Stimulated activated CD4-positive, alpha-beta T cell treated with anti-CD3 and anti-CD28 coated beads, Interleukin-4, amount 100 ng/mL, for 48 hours (primary cell): ENCODE measurements at places on chromosomes 16 and 17.

DNA sequence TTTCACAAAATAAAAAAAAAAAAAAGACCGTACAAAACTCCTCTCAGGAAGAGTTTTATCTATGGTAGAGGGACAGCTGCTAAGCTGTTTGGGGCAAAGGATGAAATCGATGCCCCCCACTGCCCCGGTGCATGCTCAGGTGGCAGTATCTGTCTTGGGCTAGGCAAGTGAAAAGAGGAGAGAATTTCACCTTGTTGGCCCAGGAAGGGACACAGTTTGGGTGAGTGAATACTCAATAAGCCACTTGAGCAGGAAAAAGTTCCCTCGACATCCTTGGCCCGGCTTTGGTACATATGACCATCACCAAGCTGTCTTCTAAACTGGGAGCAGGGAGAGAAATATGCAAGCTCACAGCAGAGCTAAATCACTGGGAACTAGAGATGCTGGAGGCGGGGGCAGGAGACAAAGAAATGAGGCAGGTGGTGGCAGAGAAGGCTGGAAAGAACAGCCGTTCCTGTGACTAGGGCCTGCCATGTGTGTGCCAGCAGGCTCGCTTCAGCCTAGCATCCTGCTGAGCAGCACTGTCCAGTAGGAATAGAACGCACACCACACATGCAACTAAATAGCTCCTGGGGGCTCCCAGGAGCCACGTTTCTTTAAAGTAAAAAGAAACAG is 8.2 kb upstream of the EIF1 start:
- DNase-seq: no peak

GRCh38 chr17:2925011-2925410 is 128.8 kb downstream of the RAP1GAP2 start:
- no peak for DNase-seq

- DNase-seq: peak; percentile 68
Observed at GRCh38 chr17:36072431-36073121, 8.5 kb downstream of the CCL18 start.

DNA sequence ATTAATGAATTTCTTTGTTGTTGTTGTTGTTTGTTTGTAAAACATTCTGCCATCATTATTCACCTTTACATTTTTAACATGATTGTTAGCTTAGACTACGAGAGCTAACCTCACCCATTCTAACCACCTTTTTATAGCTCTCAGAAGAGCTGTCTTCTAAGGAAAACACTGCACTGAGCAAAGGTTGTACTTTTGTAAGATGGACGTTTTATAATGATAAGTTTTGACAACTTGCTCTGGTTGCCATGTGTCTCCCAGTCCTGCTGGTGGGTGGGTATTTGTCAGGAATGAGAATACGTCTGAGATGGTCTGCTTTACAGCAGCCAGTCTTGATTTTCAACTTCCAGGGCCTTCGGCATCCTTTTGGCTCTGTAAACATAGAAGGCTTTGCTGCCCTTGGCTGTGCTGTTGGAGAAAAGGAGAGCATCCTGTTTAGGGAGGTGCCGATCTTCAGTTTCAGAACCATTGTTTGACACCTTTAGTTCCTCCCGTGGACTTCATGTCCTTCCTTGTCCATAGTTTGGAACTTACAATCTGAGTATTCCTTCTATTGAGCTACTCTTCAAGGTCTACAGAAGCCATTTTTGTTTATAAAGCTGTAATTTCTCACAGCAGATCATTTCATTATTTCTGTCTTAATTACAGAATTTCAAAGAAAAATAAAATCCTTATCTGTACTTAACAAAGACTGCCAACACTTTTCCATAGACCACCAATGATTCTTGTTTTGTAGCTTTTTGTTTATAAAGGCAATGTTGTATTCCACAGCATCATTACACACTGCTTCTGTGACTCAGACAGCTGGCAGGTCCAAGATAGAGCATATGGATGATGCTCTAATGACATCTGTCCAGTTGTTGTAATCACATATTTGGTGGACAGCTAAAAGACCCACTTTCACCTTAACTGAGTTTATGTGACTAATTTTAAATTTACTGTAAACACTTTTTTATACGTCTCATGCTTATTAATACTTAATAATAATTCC is 270.1 kb upstream of the TBX2 start:
- no peak for DNase-seq

GRCh38 chr16:87735270-87736007 is 30.3 kb downstream of the KLHDC4 start:
- DNase-seq: no peak

- no peak for DNase-seq
Observed at GRCh38 chr16:31274831-31275816, 15.3 kb downstream of the ITGAM start.

DNA sequence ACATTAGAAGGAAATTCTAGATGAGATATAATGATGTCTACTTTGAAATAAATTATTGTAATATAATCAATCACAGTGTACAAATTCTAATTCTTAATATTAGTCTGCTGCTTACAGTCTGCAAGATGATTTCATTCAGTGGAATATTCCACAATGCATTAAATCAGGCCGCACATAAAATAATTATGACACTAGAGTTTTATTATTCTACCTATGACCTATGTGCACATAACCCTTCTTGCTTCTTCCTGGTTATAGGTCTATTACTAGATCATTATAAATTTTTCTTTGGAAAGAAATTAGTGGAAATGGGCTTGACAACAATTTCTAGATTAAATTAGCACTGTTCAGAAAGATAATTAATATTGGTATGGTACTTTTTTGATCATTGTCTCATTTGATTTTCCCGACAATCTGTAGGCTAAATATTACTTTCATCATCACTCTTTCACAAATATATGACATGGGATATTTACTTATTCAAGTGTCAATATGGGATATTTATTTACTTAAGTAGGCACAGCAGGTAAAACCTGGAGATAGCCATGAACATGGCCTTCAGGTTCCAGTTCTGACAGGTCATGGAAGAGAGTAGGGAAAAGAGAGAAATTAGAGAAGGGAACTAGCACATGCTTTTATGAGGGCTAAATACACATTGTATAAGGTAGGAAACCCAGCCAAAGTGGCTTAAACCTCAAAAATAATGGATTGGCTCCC is 476.4 kb downstream of the TOX3 start:
- no peak for DNase-seq

DNA sequence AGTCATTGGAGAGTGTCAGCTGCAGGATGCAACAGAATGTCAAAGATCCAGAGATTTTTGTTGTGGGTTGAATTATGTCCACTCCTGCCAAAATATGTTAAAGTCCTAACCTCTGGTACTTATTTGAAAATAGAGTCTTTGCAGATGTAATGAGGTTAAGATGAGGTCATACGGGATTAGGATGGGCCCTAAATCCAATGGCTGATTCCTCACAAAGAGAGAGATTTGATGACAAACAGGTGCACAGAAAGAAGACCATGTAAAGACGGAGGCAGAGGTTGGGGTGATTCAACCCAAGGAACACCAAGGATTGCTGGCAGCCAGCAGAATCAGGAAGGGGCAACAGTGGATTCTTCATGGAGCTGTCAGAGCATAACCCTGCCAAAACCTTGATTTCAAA is 34.5 kb upstream of the USP22 start:
- DNase-seq: no peak

GRCh38 chr16:86635176-86635876 is 57.0 kb downstream of the FOXL1 start:
- no peak for DNase-seq

- DNase-seq: no peak
Observed at GRCh38 chr17:58693208-58693607, 806 bp downstream of the RAD51C start.

DNA sequence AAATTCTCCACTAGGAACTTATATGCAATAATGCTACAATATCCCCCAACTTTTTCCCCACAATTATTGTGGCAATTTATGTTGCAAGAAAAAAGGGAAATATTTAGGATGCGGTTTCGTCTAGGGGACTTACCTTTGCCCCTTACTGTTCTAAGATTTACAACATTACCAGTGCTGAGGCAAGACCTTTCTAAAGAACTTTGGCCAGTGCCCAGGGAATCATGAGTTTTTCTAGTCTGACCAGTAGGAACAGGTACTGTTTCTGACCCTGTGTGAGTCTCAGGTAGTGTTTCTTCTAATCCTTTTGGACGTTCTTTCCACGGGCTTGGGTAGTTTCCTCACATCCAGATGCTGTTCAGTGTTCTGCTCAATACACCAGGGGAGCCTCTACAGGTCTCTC is 373.7 kb downstream of the HAPSTR1 start:
- no peak for DNase-seq

- DNase-seq: peak; percentile 56
Observed at GRCh38 chr17:39231591-39232551, 6.1 kb upstream of the STAC2 start.

DNA sequence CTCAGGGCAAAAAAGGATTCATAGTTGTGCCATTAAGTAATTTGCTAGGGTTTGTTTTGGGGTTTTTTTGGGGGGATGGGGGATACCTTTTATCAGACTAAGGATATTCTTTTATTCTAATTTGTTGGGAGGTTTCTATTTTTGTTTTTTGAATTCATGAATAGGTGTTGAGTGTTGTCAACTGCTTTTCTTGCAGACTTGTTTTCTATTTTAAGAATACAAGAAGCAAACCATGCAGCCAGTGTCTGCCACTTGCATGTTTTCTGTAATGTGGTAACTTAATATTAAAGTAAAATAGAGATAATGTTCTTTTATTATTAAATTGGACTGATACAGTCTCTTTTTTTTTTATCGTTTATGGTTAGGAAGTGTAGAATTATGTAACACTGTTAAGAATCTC is 49.5 kb downstream of the NFATC3 start:
- no peak for DNase-seq

GRCh38 chr17:83180264-83180995 is 101.0 kb downstream of the METRNL start:
- DNase-seq: no peak

DNA sequence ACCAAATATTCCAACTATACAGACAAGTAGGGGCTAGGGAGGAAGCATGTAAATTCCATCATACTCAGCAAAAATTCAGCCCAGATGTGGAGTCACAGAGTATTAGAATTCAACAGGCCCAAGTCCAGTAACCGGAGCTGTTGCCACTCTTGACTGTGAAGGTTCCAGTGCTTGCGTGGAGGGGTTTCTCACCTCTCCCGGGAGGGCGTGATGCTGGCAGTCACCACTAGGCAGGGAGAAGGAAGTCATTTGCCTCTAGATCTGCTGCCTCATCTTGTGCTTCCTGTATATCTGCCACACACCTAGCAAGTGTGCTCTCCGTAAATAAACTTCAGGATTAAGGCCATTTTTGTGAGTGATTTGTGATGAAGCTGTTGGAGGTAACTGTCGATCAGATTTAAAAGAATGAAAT is 1.0 kb upstream of the CKLF start:
- DNase-seq: no peak

DNA sequence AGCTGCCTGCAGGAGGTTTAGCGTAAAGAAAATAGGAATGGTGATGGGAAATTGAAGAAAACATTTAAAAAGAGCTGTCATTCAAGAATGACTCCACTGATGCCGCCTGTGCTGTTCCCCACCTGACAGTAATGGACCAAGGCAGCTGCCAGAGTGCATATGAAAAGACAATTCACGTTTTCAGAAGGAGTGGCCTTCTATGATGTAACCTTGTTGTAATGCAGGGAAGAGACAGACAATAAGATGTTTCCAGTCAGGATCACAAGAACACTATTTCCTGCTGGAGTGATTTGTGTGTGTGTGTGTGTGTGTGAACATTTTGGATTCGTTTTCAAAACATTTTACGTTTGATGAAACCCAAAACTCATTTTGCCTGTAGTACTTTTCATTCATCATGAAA is 203.7 kb downstream of the LGALS9B start:
- no peak for DNase-seq

DNA sequence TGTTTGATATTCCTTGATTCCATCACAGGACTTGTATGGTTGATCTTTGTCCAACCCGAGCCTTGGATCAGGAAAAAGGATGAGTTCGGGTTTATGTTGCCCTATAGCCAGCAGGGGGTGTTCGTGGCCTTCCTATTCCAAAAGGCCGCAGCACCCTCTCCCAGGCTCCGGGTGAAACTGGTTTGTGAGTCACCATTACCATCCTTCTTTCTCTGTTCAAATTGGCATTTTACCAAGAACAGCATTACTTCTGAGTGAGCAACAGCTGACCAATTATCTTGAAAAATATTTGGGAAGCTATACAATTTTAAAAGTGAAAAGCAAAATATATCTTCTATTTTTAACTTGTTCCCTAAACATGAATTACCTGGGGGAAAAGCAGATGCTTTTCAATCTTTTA is 24.3 kb upstream of the KRT20 start:
- DNase-seq: peak; percentile 54

GRCh38 chr17:57108671-57109392 is 23.8 kb downstream of the AKAP1 start:
- DNase-seq: no peak

DNA sequence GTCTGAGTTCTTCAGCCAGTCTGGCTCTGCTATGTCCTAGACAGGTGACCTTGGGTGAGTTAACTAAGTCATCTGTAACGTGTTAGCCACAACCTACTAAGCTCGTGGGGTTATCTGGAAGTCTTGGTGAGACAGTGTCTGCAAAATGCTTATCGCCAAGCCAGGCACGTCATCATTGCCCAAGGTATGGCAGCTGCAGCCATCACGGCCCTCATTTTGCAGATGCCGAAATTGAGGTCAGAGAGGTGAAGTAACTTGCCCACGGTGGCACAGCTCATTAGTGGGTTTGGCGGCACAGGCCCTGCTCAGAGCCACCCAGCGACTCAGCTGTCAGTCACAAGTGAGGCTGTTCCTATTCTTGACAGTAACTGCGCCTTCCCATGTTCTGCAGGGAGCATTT is 79.8 kb downstream of the CMIP start:
- no peak for DNase-seq
